ENCODE measurements at places on chromosomes 16 and 17. TPM values are rescaled to one million over a fixed set of nuclear protein-coding genes. Genes with fewer than 3 reads are reported as not detected.

Gene NPIPB13
- 11.2 TPM for total RNA-seq

GRCh38 chr17:27811961-27812360 lies 11.6 kb upstream of the NOS2 start:
- no peaks in the 10 kb centered on the region for H3K4me1 ChIP-seq
- no peak for DNase-seq
- no peaks in the 10 kb centered on the region for H3K27me3 ChIP-seq
- no peak overlapping the region for H3K27ac ChIP-seq
- H3K36me3 ChIP-seq = no peaks in the 10 kb centered on the region
- no peak overlapping the region for H3K4me3 ChIP-seq

- H3K27me3 ChIP-seq = peaks cover 15% of the 10 kb centered on the region
- no peak overlapping the region for H3K27ac ChIP-seq
- H3K36me3 ChIP-seq = no peaks in the 10 kb centered on the region
- H3K4me1 ChIP-seq = no peaks in the 10 kb centered on the region
These were observed 15.1 kb upstream of the PLEKHG4 start for GRCh38 chr16:67264277-67264676.

DNA sequence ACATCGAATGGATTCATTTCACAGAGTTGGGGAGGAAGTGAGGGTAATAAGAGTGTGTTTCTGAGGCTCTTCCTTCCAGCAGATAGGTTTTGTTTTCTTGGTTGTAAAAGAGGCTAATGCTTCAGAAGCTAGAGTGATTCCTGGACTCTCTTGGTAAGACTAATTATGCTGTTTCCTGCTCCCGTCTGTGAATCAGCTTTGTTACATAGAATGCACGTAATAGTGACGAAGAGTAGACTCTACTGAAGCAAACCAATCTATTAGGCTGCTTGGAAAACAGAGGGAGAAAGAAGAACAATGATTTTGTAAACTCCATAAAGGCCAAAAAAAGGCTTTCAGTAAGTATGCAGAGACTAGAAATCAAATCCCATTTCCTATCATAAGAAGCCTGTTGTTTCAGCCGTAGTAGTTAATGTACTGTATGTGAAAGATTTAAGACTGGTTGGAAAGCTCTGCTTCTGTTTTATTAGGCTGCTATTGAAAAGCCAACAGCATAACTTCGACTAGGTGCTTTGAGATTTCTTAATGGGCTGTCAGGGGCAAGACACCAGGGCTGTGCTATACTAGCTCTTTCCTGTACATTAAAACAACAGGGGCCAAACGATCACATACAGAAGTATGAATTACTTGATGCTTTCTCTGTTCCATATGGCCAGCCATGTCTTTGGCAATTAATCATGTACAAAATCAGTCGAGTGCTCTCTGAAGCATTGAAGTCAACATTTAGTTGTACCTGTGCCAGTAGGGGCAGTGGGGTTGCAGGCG lies 219.0 kb downstream of the FTO start:
- no peak overlapping the region for H3K4me3 ChIP-seq
- peaks cover 9% of the 10 kb centered on the region for H3K27me3 ChIP-seq
- H3K36me3 ChIP-seq = no peaks in the 10 kb centered on the region
- peaks cover 51% of the 10 kb centered on the region for H3K4me1 ChIP-seq

DNA sequence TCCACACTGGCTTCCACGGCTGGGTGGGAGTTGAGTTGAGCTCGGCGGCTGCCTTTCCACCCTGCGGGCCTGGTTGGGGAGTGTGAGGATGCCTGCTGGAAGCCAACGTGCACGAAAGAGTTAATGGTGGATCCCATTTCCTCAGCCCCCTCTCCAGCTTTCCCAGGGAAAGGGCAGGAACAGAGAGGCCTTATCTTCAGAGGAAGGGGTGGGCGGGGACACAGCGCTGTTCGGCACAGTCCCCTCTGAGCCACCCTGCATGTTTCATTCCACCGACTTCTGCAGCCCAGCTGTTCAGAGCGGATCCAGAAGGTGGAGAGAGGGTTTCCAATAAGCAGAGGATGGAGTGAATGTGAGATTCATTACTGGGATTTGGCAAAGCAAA lies 295.3 kb downstream of the SEC14L1 start:
- peaks cover 79% of the 10 kb centered on the region for H3K4me1 ChIP-seq
- H3K27ac ChIP-seq = peak overlapping the region; percentile 85
- no peaks in the 10 kb centered on the region for H3K27me3 ChIP-seq
- peak overlapping the region; percentile 91 for H3K4me3 ChIP-seq
- H3K36me3 ChIP-seq = no peaks in the 10 kb centered on the region
- no peak for DNase-seq

GRCh38 chr17:28228109-28228840 lies 90.7 kb upstream of the TMEM97 start:
- peak overlapping the region; percentile 78 for H3K27ac ChIP-seq
- peak overlapping the region; percentile 93 for H3K4me3 ChIP-seq
- peaks cover 32% of the 10 kb centered on the region for H3K27me3 ChIP-seq
- peaks cover 17% of the 10 kb centered on the region for H3K4me1 ChIP-seq
- no peak for DNase-seq
- no peaks in the 10 kb centered on the region for H3K36me3 ChIP-seq

DNA sequence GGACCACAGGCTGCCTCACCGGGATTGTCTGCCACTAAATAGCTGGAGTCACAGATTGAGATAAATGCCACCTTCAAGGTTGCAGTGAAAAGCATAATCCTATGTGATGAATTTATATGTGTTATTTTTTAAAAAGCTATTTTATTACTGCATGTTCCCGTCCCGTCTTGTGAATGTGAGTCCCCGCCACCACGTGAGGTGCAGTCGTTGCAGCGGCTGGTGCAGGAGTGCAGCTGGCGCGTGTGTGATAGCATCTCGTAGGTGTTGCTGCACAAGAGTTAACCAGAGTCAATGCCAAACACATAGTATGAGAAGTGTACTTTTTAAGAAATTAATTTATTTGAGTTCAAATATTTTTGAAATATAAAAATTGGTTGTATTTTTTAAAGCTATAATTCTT lies 12.5 kb downstream of the SMCR8 start:
- H3K4me1 ChIP-seq = no peaks in the 10 kb centered on the region
- no peak overlapping the region for H3K4me3 ChIP-seq
- no peaks in the 10 kb centered on the region for H3K27me3 ChIP-seq
- H3K27ac ChIP-seq = no peak overlapping the region

GRCh38 chr17:74187761-74188160 lies 15.7 kb upstream of the RPL38 start:
- H3K27ac ChIP-seq = no peak overlapping the region
- no peak for DNase-seq
- peaks cover 23% of the 10 kb centered on the region for H3K4me1 ChIP-seq
- no peak overlapping the region for H3K4me3 ChIP-seq

- H3K36me3 ChIP-seq = no peaks in the 10 kb centered on the region
- no peak overlapping the region for H3K4me3 ChIP-seq
- no peaks in the 10 kb centered on the region for H3K4me1 ChIP-seq
- H3K27me3 ChIP-seq = no peaks in the 10 kb centered on the region
These were observed 43.5 kb downstream of the SNX29 start for GRCh38 chr16:12020009-12020408.

DNA sequence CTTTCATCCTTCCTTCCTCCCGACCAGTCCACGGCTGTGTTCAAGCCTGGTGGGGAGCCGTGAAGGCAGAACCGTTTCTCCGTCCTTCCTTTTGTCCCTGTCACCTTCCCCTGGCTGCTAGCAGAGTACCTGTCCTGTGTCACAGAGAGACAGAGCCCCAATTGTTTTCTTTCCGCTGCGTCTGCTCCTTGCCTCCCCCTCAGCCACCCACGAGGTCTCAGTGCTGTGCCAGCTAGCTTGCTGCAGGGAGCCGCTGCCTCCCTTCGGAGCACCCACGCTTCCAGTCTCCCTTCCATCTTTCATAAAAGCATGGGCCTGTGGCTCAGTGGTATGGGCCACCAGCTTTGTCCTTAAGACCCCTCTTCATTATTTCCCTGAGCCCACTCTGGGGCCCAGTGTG lies 62.2 kb downstream of the MPRIP start:
- H3K27me3 ChIP-seq = no peaks in the 10 kb centered on the region
- peaks cover 49% of the 10 kb centered on the region for H3K4me1 ChIP-seq
- H3K27ac ChIP-seq = peak overlapping the region; percentile 83
- DNase-seq = no peak

Measured in neural crest cell (in vitro differentiated cells).